ENCODE measurements at places on chromosomes 7 and 10. TPM values are rescaled to one million over a fixed set of nuclear protein-coding genes. Genes with fewer than 3 reads are reported as not detected.

- DNase-seq, result peak; percentile 68
These were observed 3.0 kb upstream of the NRP1 start for GRCh38 chr10:33337326-33337957.

DNA sequence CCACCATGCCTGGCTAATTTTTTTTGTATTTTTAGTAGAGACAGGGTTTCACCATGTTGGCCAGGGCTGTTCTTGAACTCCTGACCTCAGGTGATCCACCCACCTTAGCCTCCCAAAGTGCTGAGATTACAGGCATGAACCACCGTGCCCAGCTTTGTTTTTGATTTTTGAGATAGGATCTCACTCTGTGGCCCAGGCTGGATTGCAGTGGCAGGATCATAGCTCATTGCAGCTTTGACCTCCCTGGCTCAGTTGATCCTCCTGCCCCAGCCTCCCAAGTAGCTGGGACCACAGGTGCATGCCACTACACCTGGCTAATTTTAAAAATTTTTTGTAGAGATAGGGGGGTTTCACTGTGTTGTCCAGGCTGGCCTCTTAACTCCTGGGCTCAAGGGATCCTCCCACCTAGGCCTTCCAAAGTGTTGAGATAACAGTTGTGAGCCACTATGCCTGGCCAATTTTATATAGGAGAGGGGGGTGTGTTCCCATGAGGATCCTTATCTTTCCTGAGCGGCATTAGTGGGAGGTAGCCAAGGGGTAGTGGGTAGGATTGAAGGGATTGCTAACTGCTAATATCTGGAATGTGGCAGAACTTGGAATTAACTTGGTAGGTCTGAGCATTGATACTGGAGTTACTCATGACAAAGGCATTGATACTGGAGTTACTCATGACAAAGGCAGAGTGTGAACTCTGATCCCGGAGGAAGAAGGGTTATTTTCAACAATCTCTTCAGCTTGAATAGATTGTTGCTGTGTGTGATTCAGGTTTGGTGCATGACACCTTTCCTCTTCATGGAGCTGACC is 1.0 kb upstream of the NOLC1 start:
- no peak for DNase-seq

DNA sequence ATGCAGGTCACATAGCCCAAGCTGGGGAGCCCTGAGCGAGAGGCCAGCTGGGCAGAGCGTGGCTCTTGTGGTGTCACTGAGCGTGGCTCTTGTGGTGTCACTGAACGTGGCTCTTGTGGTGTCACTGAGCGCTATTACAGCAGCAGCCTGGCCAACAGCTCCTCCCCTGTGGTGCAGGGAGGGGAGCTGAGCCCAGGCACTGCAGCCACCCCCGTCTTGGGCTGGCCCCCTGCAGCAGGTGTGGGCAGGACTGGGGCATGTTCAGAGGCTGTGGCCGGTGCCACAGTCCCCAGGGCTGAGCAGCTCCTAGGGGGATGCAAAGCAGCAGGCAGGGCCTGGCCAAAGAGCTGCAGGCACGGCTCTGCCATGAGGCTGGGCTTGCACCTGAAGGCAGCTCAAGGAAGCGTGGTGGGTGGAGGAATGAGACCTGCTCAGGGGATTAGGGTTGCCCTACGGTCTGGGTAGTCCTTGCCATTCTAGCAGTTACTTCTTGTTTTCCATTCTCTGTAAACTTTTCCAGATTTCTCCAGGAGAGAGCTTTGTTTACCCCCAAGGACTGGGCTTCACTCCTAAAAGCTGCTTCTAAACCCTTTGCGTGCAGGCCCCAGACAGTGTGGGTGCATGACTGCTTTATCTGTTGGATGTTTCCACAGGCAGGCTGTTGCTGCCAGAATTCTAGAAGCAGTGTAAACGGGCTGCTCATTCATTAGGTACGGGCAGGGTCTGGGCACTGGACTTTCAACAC is 29.2 kb downstream of the ZNF783 start:
- no peak for DNase-seq

DNA sequence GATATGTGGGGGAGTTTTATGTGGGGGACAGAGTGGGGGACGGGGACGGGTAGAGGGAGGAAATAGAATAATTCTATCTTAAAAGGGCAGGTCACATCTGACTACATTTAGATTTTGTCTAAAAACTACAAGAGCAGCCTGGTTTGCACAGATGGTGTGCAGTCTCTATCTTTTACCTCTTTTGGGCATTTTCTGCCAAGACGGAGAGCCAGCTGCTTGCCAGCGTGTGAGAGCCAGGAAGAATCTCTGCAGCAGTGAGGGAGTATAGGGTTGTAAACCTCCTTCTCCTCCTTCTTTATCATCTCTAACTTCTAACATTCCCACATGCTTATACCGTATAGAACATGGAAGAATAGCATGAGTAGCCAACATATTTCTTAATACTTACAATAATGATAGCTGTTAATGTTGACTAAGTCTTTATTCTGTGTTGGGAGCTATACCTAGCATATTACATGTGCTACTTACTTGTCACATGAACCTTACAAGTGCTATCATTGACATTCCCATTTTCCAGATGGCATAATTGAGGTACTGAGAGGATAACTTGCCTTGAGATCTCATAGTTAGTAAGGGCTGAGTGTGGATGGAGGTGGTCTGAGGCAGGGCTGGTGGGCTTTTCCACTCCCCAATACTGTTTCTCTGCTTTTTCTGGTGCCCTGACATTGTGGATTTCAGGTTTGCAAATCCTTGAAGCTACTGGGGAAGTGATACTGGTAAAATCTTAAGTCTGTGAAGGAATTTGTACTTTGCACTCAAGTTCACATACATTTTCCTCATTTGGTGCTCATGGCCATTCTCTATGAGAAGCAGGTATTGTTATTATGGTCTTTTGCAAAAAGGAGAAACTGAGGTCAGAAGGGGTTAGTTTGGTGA is 1.1 kb downstream of the ENTPD1 start:
- no peak for DNase-seq

DNA sequence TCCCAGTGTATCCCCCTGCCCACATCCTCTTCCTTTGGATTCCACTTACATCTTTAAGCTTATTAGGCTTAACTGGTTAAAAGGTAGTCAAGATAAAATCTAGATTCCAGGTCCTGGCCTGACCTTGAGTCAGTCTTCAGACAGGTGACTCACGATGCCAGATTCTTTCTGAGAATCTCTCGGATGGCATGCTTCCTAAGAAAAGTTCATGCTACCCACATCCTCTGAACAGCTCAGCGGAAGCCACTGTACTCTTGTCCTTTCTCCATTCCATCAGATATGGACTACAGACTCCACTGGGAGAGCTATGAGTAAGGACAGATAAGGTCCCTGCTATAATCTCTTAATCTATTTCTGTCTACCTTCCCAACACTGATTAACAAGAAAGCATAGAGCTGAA is 43.4 kb downstream of the DNMBP start:
- DNase-seq, result no peak

DNA sequence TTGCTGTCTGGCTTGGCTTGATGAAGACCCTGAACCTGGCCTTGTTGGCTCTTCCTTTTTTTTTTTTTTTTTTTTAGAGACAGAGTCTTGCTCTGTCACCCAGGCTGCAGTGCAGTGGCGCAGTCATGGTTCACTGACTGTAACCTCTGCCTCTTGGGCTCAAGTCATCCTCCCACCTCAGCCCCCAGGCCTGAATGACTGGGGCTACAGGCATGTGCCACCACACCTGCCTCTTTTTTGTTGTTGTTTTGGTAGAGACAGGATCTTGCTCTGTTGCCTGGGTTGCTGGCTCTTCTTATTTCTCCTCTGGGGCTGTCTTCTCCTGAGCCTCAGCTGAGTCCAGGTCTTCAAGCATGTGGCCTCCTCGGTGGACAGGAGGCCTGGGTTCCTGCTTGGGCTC is 44.7 kb downstream of the PRF1 start:
- DNase-seq, result no peak

DNA sequence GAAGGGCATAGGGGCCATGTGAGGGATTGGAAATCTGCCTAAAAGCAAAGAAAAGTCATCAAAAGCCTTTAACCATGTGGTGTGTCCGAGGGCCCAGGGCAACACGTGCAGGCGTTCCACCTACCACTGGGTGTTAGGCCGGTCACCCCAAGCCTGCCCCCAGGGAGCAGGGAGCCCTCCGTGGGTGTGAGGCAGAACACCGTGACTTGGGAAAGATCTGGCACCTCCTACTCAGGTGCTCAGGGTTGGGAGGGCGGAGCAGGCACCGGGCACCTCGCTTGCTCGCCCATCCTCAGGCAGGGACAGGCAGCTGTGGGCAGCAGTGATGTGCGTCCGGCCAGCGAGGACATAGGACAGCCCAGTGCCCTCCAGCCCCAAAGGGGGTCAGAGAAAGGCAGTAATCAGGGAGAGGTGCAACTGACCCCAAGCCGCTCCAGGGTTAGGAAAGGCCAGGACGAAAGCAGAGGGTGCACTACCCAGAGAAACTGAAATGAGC is 80.7 kb upstream of the CHST15 start:
- DNase-seq, result no peak

GRCh38 chr7:38938001-38938485 is 29.1 kb upstream of the VPS41 start:
- peak; percentile 35 for DNase-seq

- no peak for DNase-seq
These were observed 64.9 kb downstream of the PRKG1 start for GRCh38 chr10:51139176-51139575.

- no peak for DNase-seq
These were observed 139.6 kb upstream of the NEBL start for GRCh38 chr10:21036757-21037156.

- DNase-seq, result no peak
These were observed 26.1 kb upstream of the PRKAR1B start for GRCh38 chr7:753190-753589.

DNA sequence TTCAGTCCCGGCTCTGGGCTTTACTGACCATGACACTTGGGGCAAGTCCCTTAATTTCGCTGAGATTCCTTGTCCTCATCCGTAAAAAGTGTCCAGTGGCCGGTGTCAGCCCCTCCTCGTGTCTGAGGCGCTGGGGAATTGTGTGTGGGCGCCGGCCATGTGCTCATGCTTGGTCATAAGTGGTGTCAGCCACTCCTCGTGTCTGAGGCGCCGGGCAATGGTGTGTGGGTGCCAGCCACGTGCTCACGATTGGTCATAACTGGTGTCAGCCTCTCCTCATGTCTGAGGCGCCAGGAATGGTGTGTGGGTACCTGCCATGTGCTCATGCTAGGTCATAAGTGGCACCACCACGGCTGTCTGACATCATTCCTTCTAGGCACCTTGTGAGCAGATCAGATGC is 40.7 kb upstream of the DMBT1 start:
- DNase-seq, result no peak

- DNase-seq, result peak; percentile 38
These were observed 200.5 kb upstream of the KIAA1217 start for GRCh38 chr10:24008164-24009091.

- DNase-seq, result no peak
These were observed 17.0 kb downstream of the TMEM130 start for GRCh38 chr7:98852826-98853225.

DNA sequence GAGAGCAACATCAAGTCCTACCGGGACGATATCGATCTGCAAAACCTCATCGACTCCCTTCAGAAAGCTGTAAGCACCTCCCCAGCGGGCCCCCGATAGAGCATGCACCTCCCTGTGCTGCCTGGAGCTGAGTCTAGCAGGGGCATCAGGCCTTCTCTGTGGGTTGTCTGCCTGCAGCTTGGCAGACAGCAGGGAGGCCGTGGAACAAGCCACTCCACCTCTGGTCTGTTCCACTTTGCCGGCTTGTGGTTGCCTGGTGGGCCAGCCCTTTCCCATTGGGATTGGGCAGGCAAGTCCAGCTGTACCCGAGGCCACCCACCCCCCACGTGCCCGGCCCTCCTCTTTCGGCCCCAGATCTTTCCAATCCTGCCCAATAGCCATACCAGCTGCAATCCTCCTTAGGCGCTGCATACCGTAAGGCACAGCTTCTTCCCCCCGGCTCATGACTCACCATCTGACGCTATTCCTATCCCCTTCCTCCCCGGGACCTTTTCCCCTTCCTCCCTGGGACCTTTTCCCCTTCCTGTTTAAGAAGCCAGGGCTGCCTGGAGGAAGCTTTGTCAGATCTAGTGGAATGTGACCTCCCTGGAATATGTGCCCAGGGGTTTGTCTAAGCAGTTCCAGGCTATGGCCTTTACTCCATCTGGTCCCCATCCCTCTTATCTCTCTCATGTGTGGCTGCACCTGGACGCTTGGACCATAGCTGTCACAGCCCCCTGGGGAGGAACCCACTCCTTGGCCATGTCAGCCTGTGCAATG is 28.1 kb upstream of the SH2D4B start:
- no peak for DNase-seq

The FAM180A gene
- total RNA-seq, result 2.8 TPM

The SAP25 gene
- 0.39 TPM for total RNA-seq

The NYAP1 gene
- total RNA-seq, result 1.7 TPM

The LIPF gene
- 0.10 TPM for total RNA-seq

The AMPH gene
- 3.5 TPM for total RNA-seq

The SLC26A5 gene
- total RNA-seq, result 0.20 TPM

The CALHM1 gene
- not detected for total RNA-seq
